ENCODE measurements at places on chromosomes 5 and 9. TPM values are rescaled to one million over a fixed set of nuclear protein-coding genes. Genes with fewer than 3 reads are reported as not detected.

COL5A1 gene
- total RNA-seq: 27.7 TPM

MEIKIN gene
- total RNA-seq: not detected

- no peak for DNase-seq
Measured at GRCh38 chr5:83527221-83527620, 55.7 kb downstream of the VCAN start.

- DNase-seq: no peak
Measured at GRCh38 chr9:137441289-137441934, at the start of gene ENTPD8. ENTPD8 (minus strand) TSS chr9:137441357; CDS start chr9:137438285, 3,072 bp downstream.

DNA sequence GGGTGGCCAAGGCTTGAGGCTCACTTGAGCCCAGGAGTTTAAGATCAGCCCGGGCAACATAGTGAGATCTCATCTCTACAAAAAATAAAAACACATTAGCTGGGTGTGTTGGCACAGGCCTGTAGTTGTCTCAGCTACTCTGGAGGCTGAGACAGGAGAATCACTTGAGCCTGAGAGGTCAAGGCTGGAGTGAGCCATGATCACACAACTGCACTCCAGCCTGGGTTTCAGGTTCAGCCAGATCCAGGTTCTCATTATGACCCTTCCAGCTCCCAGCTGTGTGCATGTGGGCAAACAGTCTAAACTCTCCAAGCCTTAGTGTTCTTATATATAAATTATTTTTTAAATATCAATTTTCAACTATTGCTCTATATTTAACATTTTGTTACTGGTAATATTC, 67.9 kb downstream of the ALDH7A1 start:
- no peak for DNase-seq

- no peak for DNase-seq
Measured at GRCh38 chr5:179400020-179400419, 54.8 kb upstream of the ADAMTS2 start.

- no peak for DNase-seq
Measured at GRCh38 chr5:28685794-28686193, 1647.4 kb upstream of the CDH9 start.
